G401 (cell line): ENCODE measurements at places on chromosomes 4 and X.

DNA sequence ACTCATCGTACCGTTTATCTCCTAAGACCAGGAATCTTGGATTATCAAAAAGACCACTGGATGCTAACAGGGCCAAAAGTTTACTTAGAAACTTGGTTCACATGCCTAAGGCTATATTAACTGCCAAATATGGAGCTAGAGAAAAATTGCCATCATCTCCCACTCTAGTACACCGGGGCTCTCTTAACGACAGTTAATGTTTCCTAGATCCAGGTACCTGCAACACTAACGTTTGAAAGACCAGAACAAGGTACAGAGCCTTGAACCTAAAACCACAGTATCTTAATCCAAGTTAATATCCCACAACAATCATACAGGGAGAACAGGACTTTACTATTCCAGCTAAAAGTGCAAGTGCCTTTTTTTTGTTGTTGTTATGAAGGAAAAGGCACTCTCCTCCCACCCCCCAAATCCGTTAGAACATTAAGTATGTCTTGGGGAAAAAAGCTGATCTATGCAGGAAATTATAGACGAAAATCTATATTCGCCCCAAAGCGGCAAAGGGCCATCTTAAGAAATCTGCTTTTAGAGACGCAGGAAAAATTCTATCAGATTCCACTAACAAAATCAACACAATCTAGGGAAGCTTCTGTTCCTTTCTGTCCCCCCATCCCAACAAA, 1.3 kb downstream of the G3BP2 start:
- DNase-seq = no peak

GRCh38 chr4:98466868-98467599, 191.4 kb downstream of the TSPAN5 start:
- DNase-seq = no peak

GRCh38 chr4:159946983-159947615, 844.2 kb downstream of the RAPGEF2 start:
- peak; percentile 87 for DNase-seq

GRCh38 chr4:23894021-23894420, 4.2 kb upstream of the PPARGC1A start:
- DNase-seq = no peak

DNA sequence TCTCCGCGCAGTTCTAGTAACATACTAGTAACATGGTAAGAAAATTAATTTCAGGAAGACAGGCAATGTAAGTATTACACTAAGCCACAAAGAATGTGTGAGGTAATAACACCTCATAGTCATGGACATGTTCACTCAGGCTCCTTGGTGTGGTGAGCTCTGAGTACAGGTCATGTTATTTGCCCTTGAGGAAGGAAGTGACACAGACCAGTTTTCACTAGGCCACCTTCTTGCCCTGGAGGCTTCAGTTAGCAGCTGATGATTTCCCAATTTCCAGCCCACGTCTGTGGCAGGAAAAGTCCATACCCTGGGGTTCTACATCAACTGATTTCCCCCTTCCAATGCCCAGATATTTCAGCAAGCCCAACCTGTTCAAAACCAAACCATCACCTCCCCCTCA, 6.7 kb downstream of the APOO start:
- no peak for DNase-seq

GRCh38 chr4:20698382-20698781, 1.9 kb upstream of the PACRGL start:
- no peak for DNase-seq

DNA sequence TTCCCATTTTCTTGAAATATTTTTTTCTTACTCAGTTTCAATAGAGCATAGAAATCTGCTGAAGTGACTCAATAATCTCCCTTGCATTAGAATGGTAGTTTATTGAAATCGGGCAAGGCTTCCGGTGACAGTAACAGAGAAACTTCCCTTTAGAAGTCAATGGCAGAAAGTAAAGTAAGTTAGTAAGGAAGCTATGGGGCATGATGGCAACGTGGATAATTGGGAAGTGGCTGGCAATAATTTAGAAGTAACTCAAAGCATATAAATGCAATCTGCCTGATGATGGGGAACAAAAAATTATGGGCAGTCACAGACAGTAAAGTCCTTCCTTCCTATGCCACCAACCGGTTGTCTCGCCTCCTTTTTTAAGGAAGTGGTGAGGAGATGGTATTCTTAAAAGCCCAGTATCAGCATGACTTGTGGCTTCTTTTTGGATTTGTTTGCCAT, 7.6 kb downstream of the CYBB start:
- no peak for DNase-seq

- no peak for DNase-seq
Measured at GRCh38 chr4:84279678-84280077, 219.4 kb downstream of the NKX6-1 start.

DNA sequence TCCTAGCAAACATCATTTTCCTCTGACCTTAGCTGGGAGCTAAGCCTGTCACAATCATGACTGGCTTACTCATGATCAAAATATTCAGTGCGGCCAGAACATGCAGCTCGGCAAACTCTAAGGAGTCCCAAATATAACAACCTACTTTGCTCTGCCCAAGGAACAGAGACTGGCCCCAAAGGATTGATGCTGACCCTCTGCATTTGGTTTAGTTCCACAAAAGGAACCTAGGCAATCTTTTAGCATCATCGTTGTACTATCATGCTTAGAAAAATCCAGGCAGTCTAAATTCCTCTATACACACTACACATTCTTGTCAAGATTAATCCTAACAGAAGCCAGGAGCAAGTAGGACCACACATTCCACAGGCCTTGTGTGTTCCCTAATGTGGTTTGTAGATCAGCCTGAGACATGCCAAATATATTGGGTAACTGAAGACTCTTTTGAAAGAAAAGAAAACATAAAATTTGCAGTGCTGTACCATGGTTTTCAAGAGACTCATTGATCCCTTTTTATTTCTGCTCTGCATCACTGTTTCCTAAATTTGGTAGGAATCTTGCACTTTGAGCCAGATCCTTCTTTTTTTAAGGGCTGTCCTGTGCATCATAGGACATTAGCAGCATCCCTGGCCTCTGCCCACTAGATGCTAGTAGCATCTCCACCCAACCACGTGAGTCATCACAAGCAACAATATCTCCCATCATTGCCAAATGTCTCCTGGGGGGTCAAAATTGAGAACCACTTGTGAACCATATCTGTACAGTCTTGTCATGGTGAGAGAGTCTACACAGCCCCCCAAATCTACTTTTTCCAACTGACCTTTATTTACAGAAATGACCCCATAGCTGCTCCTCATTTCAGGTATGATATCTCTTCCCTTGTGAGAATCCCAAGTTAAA, 17.6 kb upstream of the CC2D2A start:
- no peak for DNase-seq

GRCh38 chr4:3766785-3767569, 792 bp downstream of the ADRA2C start:
- no peak for DNase-seq

DNA sequence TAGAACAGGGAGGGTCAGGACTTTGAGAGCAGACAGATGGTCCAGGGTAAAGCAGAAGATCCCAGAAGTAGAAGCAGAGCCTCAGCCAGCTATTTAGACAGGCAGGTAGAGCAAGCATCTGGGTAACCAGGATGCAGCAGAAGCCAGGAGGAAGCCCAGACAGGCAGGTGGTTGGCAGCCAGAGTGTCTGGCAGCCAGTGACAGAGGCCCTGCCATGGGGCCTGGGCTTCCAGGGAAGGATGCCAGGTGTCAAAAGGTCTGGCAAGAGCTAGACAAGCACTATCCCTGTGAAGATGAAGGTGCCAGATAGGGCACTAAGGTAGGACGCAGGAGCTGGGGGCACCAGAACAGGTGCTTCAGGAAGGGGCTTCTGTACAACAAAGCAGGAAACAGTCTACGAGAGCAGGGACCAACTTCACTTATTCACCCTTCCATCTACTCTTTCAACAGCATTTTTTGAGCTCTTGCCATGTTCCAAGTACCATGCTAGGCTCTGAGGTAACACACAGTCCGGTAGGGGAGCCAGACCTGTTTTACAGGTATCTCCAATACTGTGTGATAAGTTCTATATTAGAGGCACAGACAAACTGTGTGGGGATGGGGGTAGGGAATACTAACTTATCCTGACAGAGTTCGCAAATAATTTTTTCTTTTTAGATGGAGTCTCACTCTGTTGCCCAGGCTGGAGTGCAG, 38.1 kb upstream of the GJB1 start:
- DNase-seq = peak; percentile 53

GRCh38 chrX:25968920-25969319, 169.2 kb upstream of the MAGEB18 start:
- no peak for DNase-seq

GRCh38 chrX:43750248-43750676, 94.2 kb downstream of the MAOA start:
- DNase-seq = peak; percentile 68

- no peak for DNase-seq
Measured at GRCh38 chr4:42330002-42330592, 67.2 kb upstream of the SHISA3 start.

DNA sequence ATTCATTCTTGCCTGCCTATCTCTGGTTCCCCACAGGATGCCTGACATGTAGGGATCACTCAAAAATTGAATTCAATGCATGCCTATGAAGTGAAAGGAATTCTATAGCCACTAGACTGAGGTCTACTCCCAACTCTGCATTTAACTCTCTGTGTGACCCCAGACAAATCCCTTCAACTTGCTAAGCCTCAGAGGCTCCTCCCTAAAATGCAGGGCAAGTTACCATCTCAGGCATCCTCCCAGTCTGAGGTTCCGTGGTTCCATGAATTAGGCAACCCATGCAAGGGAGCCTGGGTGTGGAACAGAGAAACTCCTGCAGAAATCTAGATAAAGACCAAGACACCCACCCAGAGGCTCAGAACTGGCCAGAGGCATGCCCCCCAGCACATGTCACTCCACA, 6.6 kb downstream of the SRPX start:
- no peak for DNase-seq

- no peak for DNase-seq
Measured at GRCh38 chr4:169377367-169377766, 106.6 kb upstream of the SH3RF1 start.

- no peak for DNase-seq
Measured at GRCh38 chrX:133185119-133185518, 33.0 kb downstream of the TFDP3 start.

- no peak for DNase-seq
Measured at GRCh38 chrX:45811326-45811725, 610.6 kb upstream of the DIPK2B start.

DNA sequence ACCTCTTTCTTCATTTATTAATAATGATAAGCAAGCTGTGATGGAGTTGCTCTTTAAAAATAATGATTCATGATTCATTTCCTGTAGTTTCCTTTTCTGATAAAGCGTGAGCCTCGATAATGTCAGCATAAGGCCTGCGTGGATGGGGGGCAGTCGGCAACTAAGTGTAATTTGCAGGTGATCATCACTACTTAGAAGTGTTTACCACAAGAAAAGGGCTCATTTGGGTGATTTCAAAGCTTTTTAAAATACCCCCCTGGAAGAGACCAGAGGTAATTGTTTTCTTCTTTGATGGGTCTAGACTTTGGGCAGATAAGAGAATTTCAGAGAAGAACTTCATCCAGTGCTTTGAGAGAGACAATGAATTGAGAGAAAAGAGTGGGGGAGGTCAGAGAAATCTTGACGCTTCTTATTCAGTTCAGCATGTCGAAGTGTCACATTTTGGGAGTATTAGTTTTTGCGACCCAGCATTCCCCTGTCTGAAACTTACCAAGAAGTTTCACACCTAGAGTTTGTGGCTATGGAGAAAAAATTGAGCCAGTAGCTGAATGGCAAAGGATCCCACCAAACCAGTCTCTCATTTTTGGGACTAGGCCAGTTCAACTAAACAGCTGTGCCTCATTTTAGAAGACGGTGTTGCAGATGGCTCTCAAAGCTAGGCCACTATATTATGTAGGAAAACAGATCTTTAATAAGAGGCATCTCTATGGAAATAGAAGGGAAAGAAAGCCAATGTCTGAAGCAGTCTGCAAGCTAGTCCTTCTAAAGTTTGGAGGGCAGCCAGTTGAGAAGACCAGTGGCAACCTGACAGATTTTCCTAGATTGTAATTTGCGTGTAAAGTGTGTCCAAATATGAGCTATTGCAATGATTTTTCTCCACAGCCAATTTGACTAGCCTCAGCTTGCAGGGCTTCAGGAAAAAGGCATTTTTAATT, 171.0 kb upstream of the PPP1R2C start:
- no peak for DNase-seq

- DNase-seq = no peak
Measured at GRCh38 chrX:126557151-126557550, 4.5 kb upstream of the DCAF12L1 start.

GRCh38 chr4:114077610-114078009, 98.2 kb upstream of the ARSJ start:
- no peak for DNase-seq

GRCh38 chr4:165524532-165525190, 145.9 kb downstream of the CPE start:
- no peak for DNase-seq

GRCh38 chrX:78979789-78980464, 34.7 kb downstream of the P2RY10 start:
- DNase-seq = no peak

DNA sequence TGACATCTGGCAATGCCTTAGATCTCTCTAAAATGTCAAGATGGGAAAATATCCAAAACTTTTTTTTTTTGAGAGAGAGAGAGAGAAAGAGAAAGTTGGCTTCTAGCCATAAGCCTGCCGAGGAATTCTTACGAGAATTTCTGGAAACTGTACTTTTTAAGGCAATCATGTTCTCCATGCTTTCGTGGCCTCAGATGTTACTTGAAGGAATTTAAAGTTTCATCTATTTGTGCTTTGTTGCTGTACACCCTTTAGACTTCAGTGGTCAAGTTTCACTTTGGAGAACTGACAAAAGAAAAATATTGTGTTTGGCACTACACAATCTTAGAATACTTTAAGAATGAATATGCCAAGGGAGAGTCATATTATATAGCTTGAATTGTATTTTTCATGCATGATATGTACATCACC, 53.9 kb downstream of the FAT4 start:
- no peak for DNase-seq

- DNase-seq = no peak
Measured at GRCh38 chrX:72421797-72422196, 116.1 kb upstream of the CITED1 start.

DNA sequence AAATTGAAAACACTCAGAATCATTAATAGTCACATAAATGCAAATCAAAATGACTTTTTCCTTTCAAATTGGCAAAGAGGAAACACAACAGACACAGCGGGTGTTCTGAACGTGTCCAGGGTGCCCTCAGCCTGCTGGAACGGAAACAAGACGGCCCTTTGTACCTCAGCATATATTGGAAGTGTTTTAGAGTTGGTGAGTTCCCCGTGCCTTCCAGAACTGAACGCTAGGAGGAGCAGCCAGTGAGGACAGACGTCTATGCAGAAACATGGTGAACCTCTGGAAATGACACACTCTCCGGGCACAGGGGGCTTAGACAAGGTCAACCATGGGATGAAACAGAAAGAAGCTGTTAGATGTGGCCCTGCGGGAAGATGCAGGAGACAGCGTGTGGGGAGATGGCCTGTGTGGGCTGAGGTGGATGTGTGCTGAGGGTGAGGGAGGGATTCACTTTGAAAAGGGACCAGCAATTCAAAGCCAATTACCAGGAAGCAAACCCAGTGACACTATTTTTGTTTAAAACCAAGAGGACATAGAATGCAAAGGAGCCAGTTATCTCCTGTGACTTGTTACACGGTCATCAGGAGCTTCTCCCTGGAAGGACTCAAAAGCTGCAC, 40.4 kb downstream of the RNF212 start:
- DNase-seq = peak; percentile 51
